ENCODE measurements at places on chromosomes 4 and X.

- DNase-seq: no peak
Measured at GRCh38 chr4:6394671-6395081, 77.7 kb downstream of the PPP2R2C start.

DNA sequence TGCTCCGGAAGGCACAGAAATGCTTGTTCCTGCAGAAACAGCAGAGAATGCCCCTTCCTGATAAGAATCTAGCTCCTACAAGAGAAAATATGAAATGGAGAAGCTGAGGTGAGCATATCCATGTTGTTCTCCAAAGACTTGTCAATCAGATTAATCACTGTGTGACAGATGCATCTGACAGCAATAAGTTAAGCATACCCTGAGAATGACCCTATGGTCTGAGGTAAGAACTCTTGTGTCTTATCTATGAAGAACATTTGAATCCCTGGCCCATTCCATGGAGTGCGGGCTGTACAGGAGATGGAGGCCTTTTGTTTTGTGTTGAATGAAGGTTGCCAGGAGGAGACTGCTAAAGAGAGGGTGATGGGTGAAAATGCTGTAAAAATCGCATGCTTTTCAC, 21.5 kb upstream of the ASB5 start:
- no peak for DNase-seq

DNA sequence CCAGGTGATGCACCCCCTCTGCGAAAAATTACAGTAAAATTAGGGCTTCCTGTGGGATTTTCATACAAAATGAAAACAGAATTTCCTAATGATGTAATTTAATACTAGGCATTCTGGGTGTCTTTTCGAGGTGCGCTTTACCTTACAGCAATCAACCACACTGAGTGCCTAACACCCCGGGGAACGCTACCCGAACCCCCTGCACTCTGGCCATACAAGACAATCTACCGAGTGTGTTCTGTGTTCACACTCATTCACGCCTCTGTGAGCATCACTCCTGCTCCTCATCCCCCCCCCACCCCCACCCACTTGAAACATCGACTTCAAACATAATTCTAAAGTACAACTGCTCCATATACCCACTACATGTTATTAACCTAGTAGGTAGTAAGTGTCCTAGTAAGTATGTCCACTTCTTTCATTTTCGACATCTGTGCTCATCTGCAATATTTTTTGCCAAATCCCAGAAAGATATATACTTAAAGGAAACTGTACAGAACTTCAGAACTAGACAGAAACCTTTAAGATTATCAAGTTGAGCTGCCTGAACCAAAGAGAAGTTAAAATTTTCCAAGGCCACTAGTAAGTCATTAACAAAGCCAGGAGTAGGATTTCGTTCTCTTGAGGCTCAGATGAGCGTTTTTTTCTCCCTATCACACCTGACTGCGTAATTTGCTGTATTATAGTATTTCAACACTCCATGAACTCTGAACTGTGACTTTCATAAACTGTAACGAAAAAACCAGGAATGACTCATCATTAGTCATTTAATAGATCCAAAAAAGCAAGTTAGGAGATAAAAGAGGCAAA, 80.0 kb downstream of the FAT1 start:
- DNase-seq: no peak

DNA sequence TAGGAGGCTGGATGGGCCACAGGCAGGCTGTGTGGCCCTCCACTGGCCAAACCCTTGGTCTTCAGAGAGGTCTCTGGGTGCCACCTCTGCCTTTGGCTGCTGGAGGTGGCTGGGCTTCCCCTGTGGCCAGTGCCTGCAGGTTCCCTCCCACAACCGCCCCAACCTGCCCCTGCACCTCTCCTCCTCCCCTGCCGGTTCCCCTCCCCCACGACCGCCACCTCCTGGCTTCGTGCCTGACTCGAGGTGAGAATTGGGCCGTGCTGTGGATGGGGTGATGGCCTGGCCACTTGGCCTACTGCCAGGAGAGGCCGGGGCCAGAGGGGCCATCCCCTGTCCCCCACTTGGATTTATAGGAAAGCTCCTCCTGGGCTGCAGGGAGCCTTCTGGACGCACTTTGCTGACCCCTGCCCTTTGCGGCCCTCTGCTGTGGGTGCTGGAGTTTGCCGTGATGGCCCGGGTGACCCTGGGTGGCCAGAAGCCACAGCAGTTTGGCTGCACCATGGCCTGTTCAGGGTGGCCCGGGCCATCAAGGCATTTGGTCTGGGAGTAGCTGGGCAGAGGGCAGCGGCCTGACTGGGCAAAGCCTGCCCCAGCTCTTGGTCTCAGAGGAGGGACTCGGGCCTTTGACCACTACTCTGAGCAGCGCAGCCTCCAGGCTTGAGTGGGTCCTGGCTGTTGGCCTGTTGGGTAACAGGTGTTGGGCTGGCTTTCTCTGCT, 3.8 kb downstream of the NAT8L start:
- DNase-seq: no peak

DNA sequence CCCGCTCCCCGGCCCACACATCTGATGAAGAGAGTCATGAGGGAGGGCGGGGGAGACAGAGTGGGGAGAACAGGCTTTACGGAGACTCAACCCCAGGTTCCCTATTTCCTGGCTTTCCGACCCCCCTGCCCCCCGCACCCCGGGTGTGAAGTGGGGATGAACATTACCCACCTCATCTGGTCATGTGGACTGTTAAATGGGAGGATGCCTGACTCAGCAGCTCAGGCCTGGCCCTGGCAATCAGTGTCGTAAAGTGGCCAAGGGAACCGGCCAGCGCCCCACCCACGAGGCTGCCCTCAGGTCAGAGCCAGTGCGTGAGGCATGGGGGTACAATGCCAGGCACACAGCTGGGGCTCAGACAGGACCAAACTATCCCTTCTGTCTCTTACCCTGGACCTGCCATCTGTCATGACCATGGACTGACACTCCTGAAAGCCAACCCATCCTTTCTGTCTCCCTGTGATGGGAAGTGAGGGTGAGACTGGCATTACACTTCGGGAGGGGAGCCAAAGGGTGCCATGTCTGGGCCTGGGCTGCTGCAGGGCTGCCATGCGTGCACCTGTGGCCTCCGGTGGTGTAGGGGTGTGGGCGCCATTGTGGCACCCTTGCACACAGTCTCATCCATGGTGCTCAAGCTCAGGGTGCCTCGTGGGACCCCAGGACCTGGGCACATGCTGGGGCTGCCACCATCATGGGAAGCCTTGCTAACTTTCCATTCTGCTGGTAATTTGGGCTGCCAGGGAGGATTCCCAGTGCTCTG, 106.1 kb upstream of the PSAPL1 start:
- DNase-seq: no peak

DNA sequence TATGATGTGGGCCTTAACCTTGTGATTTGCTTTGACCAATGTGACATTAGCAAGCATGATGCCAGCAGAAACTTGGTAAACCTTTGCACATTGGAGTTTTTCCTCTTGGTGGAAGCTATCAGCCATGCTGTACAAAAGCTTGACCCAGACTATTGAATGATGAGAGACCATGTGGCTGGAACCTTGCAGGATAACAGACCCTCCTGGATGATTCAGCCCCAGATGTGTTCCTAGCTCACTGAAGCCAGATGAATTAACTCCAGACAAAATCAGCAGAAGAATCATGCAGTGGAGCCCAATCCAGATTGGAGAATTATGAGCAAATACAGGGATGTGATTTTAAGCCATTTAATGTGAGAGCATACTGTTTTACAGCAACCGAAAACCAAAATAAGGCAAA, 16.8 kb downstream of the SPARCL1 start:
- no peak for DNase-seq

DNA sequence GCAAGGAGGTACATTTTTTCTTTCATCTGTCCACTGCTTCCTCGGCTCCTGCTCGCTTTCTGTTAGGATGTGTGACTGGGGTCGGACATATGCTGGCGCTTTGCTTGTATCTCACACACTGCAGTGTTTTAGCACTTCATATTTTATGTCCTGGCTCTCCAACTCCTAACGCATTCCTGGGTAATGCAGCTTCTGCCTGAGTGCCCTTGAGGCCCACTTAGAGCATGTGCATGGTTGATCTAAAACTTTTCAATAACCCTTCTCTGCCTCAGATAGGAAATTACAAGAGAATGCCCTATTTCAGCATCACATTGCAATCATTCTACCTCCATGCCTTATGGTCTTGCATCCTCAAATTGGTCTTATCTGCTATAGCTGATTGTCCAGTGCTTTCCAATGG, 65.3 kb downstream of the NEIL3 start:
- DNase-seq: no peak

DNA sequence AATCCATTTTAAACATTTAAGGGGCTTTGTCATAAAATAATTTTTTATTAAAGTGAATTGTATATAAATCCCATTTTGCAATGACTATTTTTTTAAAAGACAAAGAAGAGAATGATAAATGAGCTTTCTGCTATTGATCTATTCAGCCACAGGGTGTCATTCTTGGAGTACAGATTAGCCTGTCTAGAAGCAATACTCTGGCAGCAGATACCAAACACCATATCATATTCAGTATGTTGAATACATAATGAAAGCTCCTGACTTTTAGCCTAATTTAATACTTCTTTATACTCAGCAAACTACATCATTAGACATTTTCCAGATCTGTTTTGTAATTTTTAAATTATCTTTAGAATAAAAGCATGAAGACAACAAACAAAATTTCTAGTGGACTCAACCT, 496.3 kb downstream of the PDGFC start:
- no peak for DNase-seq

GRCh38 chr4:42281324-42282020, 115.8 kb upstream of the SHISA3 start:
- DNase-seq: peak; percentile 41

DNA sequence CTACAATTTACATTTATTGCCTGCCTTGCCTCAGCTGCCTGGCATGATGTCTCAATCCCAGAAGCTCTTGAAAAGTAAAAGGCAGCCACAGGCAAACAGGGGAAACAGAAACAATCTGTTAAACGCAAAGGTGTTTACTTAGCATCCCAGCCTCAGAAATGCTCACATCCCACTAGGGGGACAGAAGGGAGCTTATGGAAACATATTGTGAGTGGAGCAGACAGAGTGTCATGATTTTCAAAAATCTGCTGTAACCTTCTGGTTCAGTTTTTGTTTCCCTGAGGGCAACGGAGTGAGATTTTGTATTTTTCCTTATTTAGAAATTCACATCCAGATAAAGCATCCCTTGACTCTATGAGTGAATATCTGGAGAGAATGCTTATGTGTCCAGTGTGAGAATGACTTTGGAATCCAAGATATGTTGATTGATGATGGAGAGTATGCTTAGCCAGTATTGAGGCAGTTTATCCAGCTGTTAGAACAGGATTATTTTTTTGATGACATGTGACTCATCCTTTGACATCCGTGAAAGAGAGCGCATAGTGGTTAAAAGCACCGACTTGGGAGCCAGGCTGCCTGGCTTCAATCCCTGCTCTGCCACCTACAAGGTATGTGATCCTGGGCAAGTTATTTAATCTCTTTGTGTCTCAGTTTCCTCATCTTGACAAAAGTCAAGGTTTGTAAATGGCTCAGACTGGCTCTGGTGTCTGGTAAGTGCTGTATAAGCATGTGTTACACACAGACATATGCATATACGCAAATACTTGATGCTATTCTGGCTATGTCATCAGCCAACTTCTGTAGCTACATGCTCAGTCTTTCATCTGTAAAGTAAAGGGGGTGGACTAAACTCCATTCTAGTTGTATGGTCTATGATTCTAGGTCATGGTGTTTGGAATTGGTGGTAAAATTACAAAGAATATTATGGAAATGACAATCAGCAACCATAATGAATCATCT, 381.2 kb downstream of the RAPGEF2 start:
- DNase-seq: no peak

GRCh38 chrX:18687856-18688495, 16.1 kb upstream of the RS1 start:
- no peak for DNase-seq

GRCh38 chrX:118723376-118723775, 4.0 kb upstream of the IL13RA1 start:
- no peak for DNase-seq

GRCh38 chr4:174933083-174933482, 14.9 kb downstream of the ADAM29 start:
- no peak for DNase-seq
